Adrenal gland (tissue), 19 donors: ENCODE measurements at places on chromosomes 5 and 9. TPM values are rescaled to one million over a fixed set of nuclear protein-coding genes. Genes with fewer than 3 reads are reported as not detected.

Gene TMEM215
- polyA plus RNA-seq = 0.03 TPM

Gene SPAG8
- 9.2 TPM for polyA plus RNA-seq

Gene TLE1
- polyA plus RNA-seq = 52.9 TPM

Gene DBN1
- polyA plus RNA-seq = 5.1 TPM

Gene CLIC3
- 6.4 TPM for polyA plus RNA-seq

Gene TSPAN17
- polyA plus RNA-seq = 43.8 TPM

Gene TAF11L5
- polyA plus RNA-seq = not detected

Gene CA9
- 1.4 TPM for polyA plus RNA-seq

Gene CD74
- polyA plus RNA-seq = 838 TPM

Gene CCDC69
- 176 TPM for polyA plus RNA-seq

Gene FOXD4L6
- not detected for polyA plus RNA-seq

Gene CCDC180
- polyA plus RNA-seq = 18.4 TPM

Gene CBY3
- polyA plus RNA-seq = not detected

Gene DEPDC1B
- 0.08 TPM for polyA plus RNA-seq

Gene FOXD4L3
- 0.03 TPM for polyA plus RNA-seq

Gene PDLIM4
- polyA plus RNA-seq = 14.3 TPM

Gene OTP
- polyA plus RNA-seq = not detected

Gene ITGA2
- polyA plus RNA-seq = 1.8 TPM

Gene OXCT1
- 7.0 TPM for polyA plus RNA-seq
